ENCODE measurements at places on chromosomes 3 and 15.

DNA sequence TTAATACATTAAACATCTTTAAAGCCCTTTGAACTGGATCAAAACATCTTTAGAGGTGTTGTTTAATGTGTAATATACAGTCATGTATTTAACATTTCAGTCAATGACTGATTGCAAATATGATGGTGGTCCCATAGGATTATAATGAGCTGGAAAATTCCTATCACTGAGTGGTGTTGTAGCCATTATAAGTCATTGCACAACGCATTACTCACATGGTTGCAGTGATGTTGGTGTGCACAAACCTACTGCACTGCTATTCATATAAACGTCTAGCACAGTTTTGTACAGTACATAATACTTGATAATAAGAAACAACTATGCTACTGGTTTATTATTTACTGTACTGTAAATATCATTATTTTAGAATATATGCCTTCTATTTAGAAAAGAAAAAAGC lies 75.6 kb downstream of the DTWD1 start:
- DNase-seq = no peak

DNA sequence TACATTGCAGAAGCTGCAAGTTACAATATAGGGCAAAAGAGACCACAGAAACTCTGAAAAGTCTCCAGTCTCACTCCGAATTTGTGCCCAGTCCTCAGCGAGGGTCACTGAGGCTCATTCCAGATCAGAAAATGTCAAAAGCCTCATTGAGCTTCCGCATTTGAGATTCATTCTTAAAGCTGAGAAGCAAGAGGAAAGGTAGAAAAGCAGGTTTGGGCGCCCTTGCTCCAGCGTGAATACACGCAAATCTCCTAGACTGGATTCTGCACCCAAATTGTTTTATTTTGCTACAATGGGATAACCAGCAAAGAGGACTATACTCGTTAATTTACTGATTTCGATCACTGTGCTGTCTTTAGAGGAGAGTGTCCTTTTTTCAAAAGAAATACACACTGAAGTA lies 212.2 kb downstream of the STT3B start:
- DNase-seq = no peak

DNA sequence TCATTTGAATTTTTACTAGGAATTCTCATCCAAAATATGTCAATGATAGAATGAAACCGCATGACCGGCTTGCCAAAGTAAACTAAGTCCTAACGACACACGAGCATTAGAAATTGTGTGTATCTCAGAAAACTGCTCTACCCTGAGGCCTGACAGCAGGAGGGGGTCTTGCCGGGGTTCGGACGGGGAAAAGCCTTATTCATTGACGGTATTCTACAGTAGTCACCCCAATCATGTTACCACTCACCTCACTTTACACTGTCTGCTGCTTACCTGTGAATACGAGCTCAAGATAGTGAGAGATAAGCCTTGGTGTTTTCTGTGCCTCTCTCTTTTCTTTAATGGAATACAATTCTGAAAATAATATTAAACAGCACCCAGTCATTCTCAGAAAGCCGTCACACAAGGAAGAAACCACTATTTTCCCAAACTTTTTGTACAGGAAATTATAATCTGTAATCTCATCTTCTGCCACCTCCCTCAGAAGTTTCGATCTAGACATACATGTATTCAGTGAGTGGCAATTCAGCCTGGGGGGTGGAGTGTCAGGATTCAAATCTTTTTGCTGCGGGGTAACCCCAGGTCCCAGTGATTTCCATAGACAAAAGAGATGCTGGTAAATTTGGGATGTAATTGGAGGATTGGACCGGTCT lies 492 bp upstream of the FAM43A start:
- DNase-seq = no peak

DNA sequence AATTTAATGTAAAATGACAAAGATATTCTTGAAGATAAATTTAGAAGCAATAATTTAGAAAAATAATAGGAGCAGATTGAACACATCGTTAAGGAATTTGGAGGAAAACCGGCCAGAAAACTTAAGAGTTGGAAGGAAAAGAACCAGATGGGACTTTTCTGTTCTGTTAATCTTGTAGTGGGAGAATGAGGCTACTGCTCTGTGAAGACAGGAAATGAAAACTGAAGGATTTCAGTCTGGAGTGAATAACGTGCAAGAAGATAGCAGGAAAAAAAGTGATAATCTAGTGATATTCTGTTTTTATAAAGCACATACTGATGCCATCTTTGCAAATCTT lies 74.2 kb downstream of the DPPA2 start:
- DNase-seq = no peak

GRCh38 chr3:3919316-3919715 lies 120.1 kb downstream of the LRRN1 start:
- no peak for DNase-seq

DNA sequence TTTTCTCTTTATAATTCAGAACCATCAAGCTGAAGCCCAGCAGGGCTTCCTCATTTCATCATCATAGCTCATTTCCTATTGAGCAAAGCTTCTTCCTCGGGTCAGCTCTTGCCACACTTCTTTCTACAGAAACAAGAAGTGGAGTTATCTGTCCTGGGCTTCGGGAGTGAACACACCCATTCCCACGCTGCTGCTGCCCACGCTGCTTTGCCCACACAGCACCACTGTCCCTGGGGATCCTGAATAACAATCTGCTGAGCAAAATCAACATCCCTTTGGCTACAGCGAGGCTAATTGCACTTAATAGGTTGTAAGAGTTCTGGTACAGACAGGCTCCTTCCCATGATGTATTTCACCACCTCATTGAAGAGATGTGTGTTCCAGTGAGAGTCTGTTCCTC lies 23.7 kb downstream of the CEP19 start:
- DNase-seq = no peak

DNA sequence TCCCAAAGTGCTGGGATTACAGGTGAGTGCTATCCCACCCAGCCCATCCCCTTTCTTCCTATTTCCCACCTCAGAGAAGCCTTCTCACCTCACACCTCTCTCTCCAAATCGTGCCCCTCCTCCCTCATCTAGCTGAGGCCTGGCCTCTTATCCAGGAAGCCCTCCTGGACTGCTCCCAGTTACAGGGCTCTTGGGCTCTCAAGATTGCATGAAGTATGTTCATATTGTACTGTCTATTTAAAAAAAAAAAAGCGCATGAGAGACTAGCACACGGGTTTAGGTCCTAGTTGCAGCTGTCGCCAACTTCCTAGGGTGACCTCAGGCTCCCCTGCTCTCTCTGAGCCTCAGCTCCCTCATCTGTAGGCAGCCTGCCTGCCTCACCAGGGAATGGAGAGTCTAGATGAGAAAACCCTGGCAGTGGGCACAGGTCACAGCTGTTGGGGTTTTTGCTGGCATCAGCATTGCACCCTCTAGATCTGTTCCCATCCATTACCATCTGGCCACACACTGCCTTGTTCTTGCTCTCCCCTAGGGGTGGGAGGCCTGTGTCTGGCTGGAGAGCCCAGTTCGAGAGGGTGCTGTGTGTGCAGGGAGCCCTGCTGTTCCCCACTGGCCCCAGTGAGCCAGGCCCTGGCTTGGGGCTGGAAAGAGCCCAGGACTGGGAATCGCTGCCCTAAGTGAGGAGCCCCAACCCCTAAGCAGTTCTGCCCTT lies 24.2 kb upstream of the C15orf39 start:
- peak; percentile 99 for DNase-seq

DNA sequence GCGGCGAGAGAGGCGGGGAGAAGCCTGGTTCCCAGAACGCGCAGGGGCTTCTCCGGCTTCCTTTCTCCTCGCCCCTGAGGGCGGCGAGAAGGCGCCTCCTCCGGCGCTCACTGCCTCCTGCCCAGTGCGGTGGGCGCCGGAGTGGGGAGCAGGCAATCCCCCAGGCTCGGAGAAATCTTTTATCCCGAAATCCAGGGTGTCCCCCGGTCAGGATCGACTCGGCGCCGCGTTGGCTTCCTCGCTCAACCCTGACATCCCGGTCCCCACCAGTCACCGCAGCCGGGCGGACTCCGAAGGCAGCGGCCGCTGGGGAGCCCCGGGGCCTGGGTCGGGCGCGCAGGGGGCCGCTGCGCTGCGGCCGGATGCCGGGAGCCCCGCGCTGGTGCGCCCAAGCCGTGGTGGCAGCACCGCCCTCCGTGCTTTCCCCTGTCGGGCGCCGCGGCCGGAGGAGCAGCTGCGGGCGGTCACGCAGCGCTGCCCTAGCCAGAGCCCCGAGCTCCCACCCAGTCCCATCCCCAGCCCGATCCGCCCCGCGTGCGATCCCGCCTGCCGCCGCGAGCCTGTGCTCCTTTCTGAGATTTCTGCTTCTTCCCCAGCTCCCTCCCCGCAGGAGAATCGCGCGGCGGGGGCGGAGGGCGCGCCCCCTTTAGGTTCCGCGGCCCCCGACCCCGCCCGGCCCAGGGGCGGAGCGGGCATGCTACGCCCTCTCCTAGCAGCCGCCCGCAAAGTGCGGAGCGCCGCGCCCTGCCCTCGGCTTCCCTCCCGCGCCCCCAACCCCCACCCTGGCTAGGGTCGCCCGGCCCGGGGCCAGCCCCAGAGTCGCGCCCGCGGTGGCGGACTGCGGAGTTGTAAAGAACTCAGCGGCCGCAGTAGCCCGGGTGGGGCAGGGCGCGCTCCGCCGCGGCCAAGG lies 683 bp upstream of the CACNA2D3 start:
- DNase-seq = no peak

DNA sequence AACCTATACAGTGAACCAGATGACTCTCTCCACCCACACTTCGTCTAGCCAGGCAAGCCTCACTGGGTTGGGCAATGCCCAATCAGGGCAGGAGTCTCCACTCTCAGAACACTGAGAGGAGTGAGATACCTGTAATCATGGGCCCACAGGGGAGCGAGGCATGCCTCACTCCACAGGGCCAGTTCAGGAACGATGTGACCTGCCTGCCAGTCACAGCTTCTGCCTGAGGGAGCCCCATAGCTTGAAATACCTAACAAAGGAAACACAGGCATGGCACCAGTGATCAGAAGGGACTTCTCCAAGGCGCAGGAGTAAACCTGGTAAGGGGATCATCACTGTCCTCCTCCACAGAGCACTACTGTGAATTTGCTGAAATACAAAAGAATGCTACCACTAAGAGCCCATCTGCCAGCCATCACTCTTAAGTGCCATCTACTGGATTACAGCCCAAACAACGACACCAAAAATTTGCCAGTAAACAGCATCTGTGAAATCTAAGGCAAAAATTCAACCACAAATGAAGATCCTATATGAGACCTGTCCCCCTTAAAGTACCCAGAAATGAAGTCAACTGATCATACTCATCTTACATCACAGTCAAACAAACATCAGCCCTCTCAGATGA lies 689.9 kb upstream of the SEMA6D start:
- peak; percentile 9 for DNase-seq

DNA sequence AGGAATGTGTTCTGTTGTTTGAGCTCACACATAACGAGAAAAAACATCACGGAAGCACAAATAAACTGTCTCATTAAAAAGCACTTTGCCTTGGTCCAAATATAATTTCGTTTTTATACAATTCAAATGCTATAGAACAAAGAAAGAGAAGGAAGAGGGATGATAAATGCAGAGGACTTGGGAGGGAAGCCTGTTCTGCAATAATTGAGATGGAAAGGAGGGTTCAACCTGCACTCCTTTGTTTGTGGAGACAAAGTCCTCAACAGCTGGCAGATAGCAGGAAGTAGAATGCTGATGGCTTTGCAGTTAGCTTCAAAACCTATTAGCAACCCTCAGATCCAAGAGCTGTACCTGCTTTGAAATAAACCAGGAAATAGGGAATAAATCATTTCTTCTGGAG lies 1010.8 kb downstream of the FHIT start:
- DNase-seq = no peak

DNA sequence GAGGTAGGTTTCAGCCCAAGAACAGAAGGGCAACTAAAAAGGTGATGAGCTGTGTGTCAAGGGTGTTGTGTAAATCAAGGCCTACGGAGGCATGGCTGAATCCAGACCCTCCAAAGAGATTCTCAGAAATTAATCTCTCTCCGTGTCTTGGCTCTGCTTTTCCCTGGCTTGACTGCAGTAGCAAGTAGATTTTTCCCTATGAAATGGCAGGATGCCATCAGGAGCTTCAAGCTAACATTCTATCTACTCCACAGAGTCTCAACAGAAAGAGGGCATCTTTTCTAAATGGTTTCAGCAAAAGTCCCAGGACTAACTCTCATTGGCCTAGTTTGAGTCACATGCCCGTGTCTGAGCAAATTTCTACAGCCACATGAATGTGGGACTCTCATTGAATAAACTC lies 58.3 kb downstream of the LSM3 start:
- DNase-seq = no peak

DNA sequence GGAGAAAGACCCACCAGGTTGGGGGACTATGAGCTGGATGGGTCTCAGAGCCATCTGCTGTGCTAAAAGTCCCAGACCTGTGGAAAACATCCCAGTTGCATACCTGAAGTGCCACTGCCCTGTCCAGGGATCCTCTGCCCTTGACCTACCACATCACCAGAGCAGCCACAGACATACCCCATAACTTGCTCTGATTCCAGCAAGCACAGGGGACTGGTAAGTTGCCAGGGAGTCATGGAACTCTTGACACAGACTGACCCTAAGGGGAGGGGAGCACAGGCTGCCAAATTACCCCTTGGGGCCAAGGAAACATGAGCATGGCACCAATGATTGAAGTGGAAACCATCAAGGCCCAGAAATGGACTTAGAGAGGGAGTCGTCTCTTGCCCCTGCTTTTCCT lies 1335.1 kb upstream of the ALCAM start:
- DNase-seq = no peak

- no peak for DNase-seq
Observed at GRCh38 chr3:55370272-55370671, 116.8 kb downstream of the WNT5A start.

DNA sequence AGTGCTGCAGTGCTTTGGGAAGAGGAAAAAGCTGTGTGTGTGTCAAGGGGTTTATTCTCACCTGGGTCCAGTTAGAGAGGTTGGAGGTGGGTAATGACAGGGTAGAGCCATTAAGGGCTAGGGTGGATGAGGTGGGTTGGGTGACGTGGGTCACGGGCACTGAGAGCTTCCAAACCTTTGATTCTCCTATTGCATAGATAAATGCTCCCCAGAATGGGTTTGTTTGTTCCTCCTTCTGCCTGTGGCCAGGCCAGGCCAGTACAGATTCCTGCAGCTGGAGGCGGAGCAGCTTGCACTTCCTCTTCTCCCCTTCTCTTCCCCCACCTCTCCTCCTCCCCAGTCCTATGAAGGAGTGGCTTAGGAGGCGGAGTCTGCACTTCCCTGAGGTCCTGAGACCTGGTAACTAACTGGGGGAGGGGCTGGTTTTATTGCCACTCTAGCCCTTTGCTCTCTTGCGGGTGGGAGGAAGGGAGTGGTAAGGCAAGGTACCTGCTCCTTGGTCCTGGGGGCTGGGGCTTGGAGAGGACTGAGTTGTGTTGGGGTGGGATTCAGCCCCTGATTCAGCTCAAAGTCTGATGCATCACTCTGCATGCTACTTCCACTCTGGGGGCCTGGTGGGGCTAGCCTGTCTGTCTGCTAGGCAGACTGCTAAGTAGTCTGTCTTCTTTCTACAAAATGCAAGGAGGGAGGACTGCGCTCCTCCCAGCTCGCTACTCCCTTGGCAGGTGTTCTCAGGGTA lies 3.5 kb downstream of the SPINT1 start:
- peak; percentile 90 for DNase-seq

- no peak for DNase-seq
Observed at GRCh38 chr3:124089214-124089613, 97.3 kb upstream of the ROPN1 start.

DNA sequence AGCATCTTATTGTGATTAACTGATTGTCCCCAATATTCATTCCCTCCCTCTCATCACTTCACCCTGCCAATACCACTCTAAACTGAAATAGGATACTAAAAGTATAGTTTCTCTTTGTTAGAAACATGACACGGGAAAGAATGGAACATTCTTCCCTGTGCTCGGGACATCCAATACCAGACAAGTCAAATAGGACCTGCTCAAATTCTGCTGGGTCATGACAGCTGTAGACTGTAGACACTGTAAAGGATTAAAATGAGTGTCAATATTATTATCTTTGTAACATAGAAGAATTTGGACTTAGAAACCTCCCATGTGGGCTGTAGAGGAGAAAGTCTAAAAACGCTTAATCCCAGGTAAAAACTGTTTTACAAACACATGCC lies 315.0 kb upstream of the NR2E3 start:
- no peak for DNase-seq
